ENCODE measurements at places on chromosomes 1 and 21.

DNA sequence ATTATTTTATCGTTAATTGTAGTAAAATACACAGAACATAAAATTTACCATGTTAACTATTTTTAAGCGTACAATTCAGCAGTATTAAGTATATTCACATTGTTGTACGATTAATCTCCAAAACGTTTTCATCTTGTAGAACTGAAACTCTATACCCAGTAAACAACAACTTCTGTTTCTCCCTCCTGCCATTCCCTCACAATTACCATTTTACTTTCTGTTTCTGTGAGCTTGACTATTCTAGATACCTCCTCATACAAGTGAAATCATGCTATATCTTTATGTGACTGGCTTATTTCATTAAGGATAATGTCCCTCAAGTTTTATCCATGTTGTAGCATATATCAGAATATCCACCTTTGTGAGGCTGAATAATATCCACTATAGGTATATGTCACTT lies 156.8 kb downstream of the ST6GALNAC3 start:
- DNase-seq: peak; percentile 35

GRCh38 chr1:58816072-58816746 lies 32.4 kb upstream of the JUN start:
- peak; percentile 94 for DNase-seq

- no peak for DNase-seq
These were observed 36.8 kb downstream of the CDC7 start for GRCh38 chr1:91537281-91537986.

- peak; percentile 5 for DNase-seq
These were observed 15.1 kb upstream of the PODN start for GRCh38 chr1:53046930-53047329.

GRCh38 chr1:4265836-4266235 lies 365.8 kb upstream of the C1orf174 start:
- no peak for DNase-seq

GRCh38 chr1:109483672-109484518 lies at the start of gene ATXN7L2:
Gene ATXN7L2 (plus strand): TSS chr1:109483905. CDS start chr1:109483954, 49 bp downstream.
- peak; percentile 92 for DNase-seq

DNA sequence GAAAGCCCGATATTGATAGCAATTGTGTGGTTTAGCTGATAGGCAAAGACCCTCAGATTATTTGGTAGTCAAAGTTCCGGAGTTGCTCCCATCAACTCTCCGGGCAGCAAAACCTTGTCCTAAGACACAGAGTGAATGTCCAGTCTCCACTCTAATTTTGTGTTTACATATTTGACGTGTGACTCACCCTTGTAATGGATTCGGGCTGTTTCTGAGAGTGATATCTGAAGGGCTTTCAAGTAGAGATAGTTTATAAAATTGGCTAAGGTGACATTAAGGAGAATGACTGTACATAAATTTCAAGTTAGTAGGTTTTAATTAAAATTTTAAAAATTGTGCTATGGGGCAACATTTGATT lies 154.2 kb downstream of the CNIH3 start:
- no peak for DNase-seq

- no peak for DNase-seq
These were observed 792 bp downstream of the GOLPH3L start for GRCh38 chr1:150696162-150696561.

DNA sequence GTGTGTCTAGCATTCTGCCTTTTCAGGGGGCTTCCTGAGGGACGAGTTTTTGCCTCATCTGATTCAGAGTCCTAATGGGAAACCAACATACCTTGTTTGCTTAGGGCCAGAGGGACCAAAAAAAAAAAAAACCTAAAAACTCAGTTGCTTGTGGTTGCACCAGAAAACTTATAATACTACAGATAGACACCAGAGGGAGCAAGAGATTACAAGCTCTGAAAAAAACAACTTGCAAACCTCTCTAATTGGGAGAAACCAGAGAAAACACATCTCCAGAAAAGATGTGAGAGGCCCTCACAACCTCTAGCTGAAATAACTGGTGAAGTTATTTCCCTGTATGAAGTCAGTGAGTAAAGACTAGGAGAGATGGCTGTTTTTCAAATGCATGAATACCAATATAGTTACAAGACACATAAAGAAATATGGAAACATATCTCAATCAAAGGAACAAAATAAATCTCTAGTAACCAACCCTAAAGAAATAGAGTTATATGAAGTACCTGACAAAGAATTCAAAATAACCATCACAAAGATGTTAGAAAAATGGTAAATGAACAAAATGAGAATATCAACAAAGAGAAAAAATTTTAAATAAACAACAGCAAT lies 233.7 kb upstream of the NFIA start:
- peak; percentile 84 for DNase-seq

DNA sequence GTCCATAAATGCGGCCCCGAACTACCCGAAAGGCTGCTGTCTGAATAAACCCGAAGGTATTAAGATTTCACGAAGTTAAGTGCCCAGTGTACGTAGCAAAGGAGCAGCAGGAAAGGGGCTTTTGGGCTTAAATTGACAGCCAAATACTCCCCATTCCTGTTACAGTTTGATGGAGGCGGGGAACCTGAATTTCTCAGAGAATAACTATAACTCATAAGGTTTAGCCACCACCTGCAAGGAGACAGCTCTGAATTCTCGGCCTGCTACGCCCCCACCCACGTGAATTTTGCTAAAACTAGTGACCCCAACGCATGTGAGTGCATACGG lies 5.2 kb downstream of the GFI1 start:
- DNase-seq: no peak

- peak; percentile 61 for DNase-seq
These were observed at the start of gene DIPK1A for GRCh38 chr1:92961131-92961895. Gene DIPK1A (minus strand): TSS chr1:92961462. CDS start chr1:92961429, 33 bp downstream.

DNA sequence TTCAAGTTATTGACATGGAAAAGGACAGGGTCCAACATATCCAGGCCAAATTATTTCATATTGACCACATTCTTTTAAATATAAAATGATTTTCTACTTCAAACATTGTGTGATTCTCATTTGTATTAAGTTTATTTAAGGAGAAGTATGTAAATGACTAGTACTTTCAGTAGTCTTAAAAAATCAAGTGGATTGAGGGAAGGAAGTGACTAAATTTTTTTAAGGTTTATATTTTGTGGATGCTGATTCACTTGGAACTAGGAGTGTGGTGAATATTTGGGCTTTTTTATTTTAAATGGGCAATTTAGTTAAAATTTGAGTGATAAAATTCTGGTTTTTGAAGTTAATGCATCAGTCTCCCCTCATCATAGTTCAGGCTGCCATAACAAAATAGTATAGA lies 10.1 kb downstream of the PRRC2C start:
- no peak for DNase-seq

GRCh38 chr1:10639011-10639774 lies 157.3 kb downstream of the CASZ1 start:
- no peak for DNase-seq

DNA sequence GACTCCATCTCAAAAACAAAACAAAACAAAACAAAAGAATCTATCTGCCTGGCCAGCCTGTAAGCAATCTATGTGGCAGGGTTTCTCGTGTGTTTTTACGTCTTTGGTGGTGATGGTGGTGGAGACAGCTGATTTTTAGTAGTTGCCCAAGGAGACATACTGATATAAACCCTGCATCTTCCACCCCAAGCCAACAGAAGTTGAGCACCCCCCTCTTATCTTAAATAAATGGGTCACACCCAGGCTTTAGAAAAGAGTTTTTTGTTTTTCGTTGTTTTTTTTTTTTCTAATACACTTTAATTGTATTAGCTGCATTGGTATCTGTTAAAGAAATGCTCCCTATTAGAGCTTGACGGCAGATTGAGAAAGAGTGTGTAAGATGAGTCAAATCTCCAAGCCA lies 134.7 kb downstream of the GLUL start:
- no peak for DNase-seq

DNA sequence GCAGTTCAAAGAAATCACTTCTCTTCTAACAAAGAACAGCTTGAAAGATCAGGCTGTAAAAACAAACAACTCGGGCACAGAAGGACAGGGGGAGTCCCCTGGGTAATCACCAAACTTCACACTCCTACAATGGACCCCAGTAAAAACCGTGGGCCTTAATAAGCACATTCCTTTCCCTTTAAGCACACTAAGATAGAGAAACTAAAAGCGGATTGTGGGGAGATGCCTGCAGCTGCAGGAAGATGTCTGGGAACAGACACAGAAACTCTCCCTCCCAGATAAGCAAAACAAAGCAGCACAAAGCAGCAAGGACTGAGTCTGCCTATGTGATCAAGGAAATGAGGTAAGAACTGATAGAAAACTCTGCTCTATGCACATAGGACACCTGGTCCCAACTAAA lies 37.6 kb upstream of the CTBS start:
- DNase-seq: no peak

DNA sequence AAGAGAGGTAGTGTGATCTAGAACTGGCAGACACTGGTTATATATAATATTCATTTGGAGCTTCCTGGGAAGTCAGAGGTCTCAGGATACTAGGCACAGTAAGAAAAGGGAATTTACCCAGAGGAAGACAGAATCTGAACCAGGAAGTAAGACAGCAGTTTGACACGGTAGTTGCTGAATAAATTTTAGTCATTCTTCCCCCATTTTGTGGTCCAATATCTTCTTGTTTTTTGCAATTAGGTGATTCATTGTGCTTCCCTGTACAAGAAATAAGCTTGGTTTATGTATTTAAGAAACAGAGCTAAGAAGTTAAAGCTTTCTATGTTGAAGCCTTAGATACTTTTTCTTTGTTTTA lies 1.3 kb downstream of the TMEM167B start:
- DNase-seq: no peak

DNA sequence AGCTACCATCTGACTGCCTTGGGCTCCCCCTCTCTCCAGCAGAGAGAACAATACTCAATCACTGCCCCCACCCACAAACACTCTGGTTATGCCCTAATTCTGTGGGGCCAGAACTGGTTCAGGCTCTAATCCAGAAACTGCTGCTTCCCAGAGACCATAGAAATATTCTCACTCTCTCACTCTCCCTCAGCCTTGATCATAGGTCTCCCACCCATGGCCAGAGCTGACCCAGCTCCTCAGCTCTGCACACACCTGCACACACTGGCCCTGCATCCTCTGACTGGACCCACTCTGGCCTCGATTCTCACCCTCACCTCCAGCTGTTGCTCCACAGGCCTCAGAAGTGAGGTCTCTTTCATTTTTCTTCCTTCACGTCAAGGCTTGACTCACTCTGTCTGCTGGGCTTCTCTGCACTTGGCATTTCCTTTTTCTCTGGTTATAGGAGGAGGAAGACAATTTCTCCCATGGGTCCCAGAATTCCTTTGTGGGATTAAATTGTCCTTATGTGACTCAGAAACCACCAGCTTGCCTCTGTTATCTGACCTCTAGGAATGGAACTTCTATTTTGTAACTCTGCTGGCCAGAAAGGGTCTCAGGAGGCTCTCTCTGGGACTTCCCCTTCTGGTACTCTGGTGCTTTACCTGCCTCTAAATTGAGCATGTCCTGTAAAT lies 15.6 kb upstream of the ZMYM6 start:
- peak; percentile 36 for DNase-seq

- DNase-seq: no peak
These were observed 27.8 kb downstream of the ZNF362 start for GRCh38 chr1:33284049-33284448.

GRCh38 chr1:197850918-197851317 lies 51.5 kb upstream of the C1orf53 start:
- no peak for DNase-seq

GRCh38 chr1:242569867-242570266 lies 45.4 kb upstream of the PLD5 start:
- DNase-seq: no peak

DNA sequence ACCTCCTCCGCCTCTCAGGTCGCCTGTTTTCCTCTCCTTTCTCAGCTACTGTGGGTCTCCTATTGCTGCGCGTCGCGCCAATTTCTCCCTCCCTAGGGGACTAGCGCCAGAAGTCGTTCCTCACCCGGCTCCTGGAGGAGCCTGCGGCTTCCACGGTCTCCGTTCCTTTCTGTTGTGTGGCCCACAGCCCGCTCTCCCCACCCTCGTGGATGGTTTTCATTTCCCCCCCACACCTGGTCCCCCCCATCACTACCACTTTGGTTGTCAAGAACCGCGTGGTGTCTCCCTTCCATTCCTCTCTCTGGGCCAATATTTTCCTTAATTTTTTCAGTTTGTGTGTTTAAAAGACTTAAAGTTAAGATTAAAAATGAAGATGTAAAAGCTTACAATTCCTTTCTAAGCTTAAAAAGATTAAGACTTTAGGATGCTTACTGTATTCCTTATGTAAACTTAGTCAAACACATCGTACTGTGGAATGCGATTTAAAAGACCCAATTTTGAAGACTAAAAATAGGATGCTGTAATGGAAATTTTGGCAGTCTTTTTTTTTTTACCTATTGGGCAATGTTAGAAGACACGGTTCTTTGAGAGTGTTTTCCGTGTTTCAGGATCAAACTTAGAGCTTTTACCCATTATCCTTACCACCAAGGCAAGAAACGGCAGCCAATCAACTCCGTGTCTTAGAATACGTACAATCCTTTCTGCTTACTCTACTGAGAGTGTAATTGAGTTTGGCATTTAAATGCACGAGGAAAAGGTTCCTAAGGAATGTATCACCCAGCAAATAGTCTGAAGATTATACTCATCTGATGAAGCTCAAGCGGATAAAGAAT lies 773 bp downstream of the CNST start:
- peak; percentile 79 for DNase-seq

GRCh38 chr1:28516518-28516956 lies 10.7 kb downstream of the RCC1 start:
- DNase-seq: no peak

- DNase-seq: peak; percentile 98
These were observed 7.8 kb upstream of the PTPRF start for GRCh38 chr1:43522776-43523480.

GRCh38 chr1:233815865-233816264 lies 88.6 kb upstream of the SLC35F3 start:
- no peak for DNase-seq

DNA sequence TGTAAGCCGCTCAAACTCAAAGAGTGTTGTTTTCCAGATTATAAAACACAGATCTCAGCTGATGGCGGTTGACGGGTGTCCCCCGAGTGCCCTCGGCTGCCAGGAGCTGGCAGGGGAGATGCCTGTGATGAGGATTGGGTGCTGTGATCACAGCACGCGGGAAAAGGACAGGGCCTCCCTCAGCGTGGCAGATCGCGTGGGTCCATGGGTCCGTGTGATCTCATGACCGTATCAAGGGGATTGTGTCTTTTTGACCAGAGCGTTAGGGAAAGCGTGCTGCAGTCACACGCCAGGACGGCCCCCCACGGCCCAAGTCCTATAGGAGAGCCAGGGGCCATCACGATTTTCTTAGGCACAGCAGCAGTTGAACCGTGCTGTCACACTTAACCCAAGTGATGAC lies 51.9 kb downstream of the PDE9A start:
- no peak for DNase-seq

- peak; percentile 83 for DNase-seq
These were observed 3.3 kb upstream of the CD55 start for GRCh38 chr1:207318072-207318619.

DNA sequence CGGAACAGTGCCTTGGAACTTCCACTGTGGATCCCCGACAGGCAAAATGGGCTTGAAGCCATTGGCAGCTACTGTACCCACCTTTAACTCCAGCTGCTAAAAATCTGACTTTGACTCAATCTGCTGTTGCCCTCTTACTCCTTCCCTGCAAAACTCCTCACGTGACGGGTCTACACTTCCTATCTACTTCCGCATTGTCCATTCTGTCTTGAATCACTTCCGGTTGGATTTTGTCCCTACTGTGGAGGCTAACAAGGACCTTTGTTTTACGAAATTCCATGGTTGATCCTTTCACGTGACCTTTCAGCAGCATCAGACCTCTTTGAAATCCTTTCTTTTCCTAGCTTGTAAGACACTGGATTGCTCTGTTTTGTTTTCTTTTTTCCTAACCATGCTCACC lies 268.4 kb downstream of the PRDM2 start:
- DNase-seq: no peak

- DNase-seq: no peak
These were observed 18.0 kb upstream of the GRHL3 start for GRCh38 chr1:24300971-24301784.

- DNase-seq: no peak
These were observed 2.8 kb upstream of the BOLA1 start for GRCh38 chr1:149896575-149896974.

Measured in OCI-M1 (cell line).